ENCODE measurements at places on chromosomes 4 and X.

GRCh38 chrX:21656587-21657317 lies 1.4 kb downstream of the KLHL34 start:
- DNase-seq, result no peak

GRCh38 chrX:2863646-2864045 lies 34.9 kb downstream of the GYG2 start:
- DNase-seq, result no peak

- no peak for DNase-seq
Measured at GRCh38 chrX:106919932-106920452, at the start of gene CLDN2. Gene CLDN2 (plus strand): TSS chrX:106920402. CDS start chrX:106928229, 7,827 bp downstream.

GRCh38 chrX:72395237-72395636 lies 89.5 kb upstream of the CITED1 start:
- DNase-seq, result no peak

DNA sequence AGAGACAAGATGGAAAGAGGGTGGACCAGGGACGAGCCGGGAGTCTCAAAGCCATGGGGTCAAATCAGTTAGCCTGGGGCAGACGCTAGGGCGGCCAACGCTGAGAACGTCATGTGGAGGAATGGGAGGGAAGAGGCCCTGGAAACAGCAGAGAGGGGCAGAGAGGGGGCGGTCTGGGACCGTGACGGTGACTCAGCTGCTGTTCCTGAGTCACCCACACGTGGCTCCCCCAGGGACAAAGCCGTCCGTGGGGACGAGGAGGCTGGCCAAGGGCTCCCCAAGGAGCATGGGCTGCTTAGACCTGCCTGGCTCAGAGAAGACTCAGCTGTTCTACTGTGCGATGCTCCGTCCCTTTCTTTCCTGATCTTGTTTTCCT lies 108.4 kb upstream of the LRPAP1 start:
- no peak for DNase-seq

Measured in NCI-H1436 treated with DMSO at 0.1 percent for 48 hours (cell line).